ENCODE measurements at places on chromosomes 3 and 15.
A peak's percentile ranks its signal among the peaks of the same experiment; 100 is the strongest.

GRCh38 chr15:56247266-56247665, 3.6 kb upstream of the RFX7 start:
- DNase-seq: no peak

GRCh38 chr3:189278221-189278620, 106.5 kb downstream of the TPRG1 start:
- DNase-seq: no peak

GRCh38 chr3:22981166-22981565, 222.0 kb upstream of the UBE2E2 start:
- no peak for DNase-seq

DNA sequence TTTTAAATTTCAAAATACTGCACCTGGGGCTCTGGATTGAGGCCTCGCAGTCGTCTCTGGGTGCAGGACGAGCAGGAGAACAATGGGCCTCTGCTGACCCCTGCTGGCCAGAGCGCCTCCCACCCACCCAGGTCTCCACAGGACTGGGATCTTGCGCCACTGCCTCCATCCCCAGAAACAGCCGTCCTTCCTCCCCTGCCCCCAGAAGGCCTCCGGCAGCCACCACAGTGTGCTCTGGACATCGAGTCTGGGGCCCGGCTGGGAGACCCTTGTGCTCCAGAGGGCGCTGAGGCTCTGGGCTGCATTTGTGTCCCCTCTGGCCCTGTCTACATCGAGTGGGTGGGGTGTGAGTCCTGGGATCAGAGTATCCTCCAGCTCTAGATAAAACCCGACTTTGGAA, 6.7 kb upstream of the ACSBG1 start:
- DNase-seq: peak; percentile 73

DNA sequence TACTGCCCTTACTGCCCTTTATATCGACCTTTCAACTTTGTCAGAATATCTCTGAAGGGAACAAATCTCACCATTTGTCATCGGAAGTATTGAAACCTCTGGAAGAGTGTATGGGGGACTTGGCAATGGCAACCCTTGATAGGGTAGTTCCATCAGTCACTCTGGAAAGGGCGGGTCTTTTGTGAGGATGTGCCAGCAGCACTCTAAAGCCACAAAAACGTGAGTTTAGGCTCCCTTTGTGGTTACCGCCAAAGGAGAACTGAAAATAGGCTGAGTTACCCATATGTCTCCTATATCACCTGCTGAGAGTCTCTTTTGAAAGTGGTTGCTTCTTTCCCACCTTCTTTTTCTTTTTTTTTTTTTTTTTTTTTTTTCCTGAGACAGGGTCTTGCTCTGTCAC, 296.8 kb upstream of the CHRM5 start:
- DNase-seq: no peak

Data from activated CD8-positive, alpha-beta memory T cell treated with anti-CD3 and anti-CD28 coated beads for 1 hour (primary cell).